ENCODE measurements at places on chromosomes 11 and 22.

- no peak for DNase-seq
These were observed 84.1 kb downstream of the C22orf31 start for GRCh38 chr22:28977481-28977971.

- peak; percentile 58 for DNase-seq
These were observed 361.2 kb downstream of the MN1 start for GRCh38 chr22:27440304-27440865.

DNA sequence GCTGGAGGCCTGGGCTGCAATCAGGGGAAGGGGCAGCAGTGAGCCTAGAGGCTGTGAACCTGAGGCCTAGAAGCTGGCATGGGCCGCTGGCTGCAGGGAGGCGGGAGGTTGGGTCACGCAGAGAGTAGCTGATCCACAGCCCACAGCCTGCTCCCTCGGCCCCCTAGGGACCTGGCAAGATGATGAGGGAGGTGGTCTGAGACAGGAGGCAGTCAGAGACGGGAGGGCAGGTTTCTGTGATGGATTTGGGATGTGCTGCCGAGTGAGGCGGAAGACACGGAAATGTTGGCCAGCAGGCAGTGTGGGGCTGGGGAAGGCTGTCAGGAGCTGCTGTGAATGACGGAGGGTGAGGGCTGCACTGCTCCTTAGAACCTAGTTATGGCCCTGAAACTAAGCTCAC lies 22.7 kb downstream of the LRFN4 start:
- DNase-seq, result no peak

DNA sequence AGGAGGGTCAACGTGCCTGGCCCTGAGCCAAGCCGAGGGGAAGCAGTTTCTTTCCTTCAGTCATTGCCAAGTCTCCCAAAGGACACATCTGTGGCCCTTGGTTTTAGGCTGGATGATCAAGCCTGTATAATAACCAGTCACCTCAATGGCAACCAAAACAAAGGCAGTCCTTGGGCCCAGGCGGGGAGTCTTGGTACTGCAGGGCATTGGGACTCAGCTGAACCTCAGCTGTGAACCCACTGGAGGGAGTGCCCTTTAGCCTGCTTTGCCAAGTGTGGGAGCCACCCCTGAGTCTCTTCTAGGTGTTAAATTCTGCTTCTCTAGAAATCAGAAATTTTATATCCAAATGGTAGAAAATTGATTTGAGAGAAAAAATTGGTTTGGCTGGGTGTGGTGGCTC lies 36.9 kb downstream of the CPT1A start:
- DNase-seq, result no peak

DNA sequence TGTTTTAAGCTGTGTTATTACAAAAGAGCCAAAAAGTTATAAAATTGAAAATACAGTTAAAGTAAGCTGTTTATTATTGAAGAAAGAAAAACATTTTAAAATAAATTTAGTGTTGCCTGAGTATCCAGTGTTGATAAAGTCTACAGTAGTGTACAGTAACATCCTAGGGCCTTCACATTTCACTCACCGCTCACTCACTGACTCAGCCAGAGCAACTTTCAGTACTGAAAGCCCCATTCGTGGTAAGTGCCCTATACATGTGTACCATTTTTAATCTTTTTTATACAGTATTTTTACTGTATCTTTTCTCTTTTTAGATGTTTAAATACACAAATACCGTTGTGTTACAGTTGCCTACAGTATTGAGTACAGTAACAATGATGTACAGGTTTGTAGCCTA lies 35.0 kb downstream of the POLD3 start:
- no peak for DNase-seq

DNA sequence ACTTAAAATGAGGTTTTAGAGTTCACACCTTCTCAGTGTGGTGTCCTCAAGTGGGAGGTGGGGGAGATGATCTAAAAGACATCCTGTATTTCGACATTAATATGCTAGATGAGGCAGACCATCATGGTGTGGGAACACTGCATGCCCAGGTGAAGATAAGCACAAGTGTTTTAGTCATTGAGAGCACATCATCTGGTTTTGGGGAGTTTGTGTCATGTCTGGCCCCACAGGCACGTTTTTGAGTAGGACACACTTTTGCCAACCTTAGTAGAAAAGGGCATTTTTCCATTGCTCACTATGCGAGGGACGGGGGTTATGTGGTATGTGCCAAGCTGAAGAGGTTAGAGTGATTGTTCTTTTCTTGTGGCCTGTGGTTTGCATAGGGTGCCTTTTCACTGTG lies 189.3 kb downstream of the DBX1 start:
- no peak for DNase-seq

GRCh38 chr22:20186183-20186870 lies 35.5 kb upstream of the CCDC188 start:
- DNase-seq, result no peak

DNA sequence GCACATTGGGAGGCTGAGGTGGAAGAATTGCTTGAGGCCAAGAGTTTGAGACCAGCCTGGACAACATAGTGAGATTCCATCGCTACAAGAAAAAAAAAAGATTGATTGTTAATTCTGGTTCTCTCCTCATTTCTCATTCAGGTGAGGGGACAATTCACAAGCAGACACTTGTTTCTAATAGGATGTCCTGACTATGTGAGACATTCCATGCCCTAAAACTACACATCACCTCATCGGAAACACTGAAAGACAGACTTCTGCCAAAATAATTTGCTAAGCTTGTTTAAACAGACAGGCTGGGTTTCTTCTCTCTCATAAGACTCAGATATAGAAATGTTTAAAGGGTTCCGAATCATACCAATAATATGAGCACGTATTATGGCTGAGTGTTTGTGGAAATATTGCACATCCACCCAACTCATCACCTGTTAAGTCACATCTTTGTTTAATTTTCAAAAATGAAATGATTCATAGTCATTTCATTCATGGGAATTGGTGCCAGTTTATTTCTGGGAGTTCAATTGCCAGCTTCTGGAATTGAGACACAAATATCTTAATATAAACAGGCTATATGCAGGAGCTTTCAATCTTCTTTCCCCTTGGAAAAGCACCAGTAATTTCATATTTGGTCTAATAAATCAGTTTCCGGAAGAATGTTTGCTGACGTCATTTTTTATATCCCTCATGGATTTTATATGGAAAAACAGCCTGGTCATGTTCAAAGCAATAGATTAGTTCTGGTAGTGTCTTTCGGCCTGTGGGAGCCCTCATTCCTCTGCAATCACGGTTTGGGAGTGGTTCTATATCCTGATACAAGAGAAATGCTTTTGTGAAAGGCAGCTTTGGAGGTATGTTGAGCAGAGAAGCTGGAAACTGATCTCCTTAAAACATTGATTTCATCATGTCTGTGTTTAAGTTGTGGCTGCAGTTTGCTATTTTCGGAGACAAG lies 87.0 kb downstream of the BDNF start:
- DNase-seq, result no peak

DNA sequence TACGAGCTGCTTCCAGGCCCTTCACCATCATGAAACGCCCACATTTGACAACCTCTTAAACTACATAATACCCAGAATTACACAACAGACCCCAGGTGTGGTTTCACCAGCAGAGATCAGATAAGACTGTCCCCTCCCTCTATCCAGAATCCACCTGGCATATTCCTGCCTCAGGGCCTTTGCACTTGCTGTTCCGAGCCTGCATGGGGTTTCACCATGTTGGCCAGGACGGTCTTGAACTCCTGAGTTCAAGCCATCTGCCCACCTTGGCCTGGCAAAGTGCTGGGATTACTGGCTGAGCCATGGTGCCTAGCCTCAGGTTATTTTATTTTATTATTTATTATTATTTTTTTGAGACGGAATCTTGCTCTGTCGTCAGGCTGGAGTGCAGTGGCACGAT lies 73.4 kb downstream of the FBXO7 start:
- no peak for DNase-seq

DNA sequence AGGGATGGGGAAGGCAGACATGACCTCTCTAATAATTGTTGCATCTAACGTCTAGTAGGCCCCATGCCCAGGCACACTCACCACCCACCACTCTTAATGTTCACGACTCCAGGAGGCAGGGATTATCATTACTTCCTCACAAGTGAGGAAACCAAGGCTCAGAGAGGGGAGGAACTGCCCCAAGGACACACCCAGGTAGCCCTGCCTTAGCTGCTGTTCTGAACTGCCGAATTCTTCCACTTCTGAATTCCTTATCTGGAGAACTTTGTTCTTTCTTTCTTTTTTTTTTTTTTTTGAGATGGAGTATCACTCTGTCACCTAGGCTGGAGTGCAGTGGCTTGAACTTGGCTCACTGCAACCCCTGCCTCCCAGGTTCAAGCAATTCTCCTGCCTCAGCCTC lies 16.7 kb downstream of the SLCO2B1 start:
- DNase-seq, result no peak

DNA sequence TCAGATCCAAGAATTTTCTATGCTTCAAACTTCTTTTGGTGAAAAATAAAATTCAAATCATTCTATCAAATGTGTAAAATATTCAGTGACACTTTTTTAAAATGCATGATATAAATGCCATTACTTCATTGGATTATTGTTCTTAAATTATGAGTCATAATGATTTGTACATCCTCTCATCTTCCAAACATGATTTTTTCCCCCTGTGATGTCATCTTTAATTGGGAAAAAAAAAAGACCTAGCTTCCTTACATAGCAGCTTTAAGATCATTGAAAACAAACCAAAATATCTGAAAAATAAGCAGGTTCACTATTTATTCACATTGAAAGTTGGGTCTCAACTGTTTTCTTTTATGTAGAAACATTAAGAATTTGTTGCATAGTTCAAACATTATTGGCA lies 1549.4 kb downstream of the LRRC4C start:
- DNase-seq, result no peak

DNA sequence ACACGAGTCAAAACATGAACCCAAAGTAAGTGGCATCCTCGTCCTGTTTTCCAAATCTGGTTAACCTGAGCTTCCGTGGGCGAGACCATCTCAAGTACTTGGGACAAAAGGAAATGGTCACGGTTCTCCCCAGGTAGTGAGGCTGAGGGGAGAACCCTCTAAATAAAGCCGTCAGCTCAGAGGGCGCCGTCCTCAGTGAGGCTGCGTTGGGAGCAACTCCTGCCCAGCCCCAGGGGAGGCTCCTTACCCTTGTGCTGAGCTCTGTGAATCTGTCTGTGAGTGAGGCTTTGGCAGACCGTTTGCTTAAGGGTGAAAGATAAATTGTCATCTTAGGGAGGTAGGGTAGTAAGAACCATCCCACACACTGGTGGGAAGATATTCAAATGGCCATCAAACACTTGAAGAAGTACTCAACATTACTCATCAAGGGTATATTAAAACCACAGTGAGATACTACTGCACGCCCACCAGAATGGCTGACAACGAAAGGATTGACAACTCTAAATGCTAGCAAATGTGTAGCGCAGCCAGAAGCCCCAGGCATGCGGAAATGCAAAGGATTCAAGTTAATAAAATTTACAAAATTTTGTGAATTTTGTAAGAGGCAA lies 321.0 kb downstream of the TBC1D22A start:
- DNase-seq, result no peak

DNA sequence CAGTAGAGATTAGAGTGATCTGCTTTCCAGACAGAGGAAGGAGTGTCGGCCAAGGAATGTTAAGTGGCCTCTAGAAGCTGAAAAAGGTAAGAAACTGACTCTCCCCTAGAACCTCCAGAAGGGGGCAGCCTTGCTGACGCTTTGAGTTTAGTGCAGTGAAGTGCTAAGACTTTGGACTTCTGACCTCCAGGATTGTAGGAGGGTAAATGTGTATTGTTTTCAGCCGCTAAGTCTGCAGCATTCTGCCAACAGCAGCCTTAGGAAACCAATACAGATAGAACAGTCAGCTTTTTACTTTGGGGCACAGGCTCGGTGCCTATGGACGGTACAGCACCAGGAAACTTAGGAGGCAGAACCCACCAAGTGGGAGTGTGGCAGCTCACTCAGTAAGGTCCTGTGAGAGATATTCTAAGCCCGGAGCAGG lies 3.6 kb upstream of the TBC1D22A start:
- DNase-seq, result peak; percentile 80

GRCh38 chr22:42169055-42169469 lies 38.5 kb upstream of the CYP2D6 start:
- DNase-seq, result peak; percentile 77

GRCh38 chr22:50734986-50735738 lies 2.8 kb upstream of the ACR start:
- DNase-seq, result no peak

DNA sequence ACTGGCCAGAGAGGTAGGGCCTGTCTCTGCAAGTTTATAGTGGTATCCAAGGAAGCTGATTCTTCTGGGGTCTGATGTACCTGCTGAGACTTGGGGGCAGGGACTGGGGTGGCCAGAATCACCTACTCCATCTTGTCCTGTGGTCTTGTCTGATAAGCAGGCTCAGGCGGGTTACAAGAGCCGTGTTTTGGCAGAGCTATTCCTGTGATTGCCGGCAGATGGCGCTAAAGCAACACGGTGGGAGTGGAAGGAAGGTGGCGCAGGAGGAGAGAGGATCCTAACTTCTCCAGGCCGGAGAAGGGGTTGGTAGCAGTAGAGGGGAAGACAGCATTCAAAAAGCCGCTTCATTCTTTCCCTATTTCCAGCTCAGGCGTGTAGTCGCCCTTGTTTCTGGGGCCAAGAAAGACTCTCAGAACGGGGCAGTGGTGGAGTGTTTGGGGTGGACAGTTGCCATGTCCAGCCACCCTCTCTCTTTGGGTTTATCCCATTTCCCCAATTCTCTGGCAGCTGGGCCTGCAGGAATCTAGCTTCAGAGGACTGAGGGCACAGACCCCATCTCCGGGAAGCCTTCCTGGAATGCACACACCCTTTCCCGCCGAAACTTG lies 15.1 kb downstream of the CHRM1 start:
- DNase-seq, result peak; percentile 89

- no peak for DNase-seq
These were observed 49.7 kb downstream of the OTOG start for GRCh38 chr11:17596711-17597110.

DNA sequence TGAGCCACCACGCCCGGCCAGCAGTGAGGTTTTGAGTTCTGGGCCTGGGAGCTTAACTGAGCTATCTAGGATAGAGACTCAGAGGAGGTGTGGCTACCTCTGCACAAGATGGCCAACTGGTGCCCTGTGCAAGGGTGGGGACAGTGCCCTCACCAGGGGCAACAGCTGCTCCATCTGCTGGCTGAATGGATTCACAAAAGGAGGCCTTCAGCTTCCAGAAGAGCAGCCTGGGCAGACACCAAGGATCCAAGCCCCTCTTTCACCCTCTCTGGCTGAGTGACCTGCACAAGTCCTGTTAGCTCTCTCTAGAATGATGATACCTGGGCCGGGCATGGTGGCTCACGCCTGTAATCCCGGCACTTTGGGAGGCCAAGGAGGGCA lies 33.5 kb upstream of the BAIAP2L2 start:
- DNase-seq, result peak; percentile 18
